Omental fat pad (tissue), 4 donors: ENCODE measurements at places on chromosomes 2 and 18.

DNA sequence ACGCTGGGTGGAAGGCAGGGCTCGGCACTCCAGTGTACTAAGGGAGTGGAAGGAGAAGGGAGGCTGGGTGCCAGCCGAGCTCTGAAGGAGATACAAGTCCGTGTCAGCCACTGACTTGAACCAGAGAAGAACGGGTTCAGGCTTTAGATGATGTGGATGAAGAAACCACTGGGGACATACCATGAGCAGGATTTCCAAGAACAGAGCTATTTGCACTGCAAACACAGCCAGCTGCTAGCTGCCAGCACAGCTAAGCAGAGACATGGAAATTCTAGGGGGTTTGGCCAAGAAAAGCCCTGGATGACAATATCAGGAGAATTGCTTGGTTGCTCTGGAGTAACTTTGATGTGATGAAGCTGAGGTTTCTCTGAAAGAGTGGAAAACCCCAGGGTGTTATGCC, 5.2 kb downstream of the CD207 start:
- no peak for DNase-seq

- DNase-seq = no peak
Measured at GRCh38 chr2:238879621-238880377, 31.9 kb downstream of the TWIST2 start.

- DNase-seq = no peak
Measured at GRCh38 chr18:70228536-70228935, 23.0 kb upstream of the RTTN start.

GRCh38 chr2:178072383-178073301, at the start of gene PDE11A:
Gene PDE11A, minus strand, starts transcription at chr2:178072777. Its CDS starts 340 bp downstream, at chr2:178072437.
- peak; percentile 35 for DNase-seq

DNA sequence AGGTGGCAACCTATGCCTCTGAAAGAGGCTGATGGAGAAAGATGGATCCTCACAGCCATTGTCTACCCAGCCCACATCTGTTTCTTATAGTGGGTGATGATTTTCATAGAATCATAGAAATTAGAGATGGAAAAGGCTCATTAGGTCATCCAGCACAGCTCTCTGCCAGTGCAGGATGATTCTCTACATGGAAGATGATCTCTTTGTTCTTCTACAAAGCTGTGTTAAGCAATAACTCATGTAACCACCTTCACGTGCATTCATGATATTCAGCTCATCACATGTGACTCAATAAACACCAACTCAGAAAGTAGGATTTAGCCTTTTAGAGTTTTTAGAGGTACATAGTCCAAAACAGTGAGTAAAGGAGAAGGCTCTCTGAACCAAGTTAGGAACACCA, 539.4 kb upstream of the ID2 start:
- DNase-seq = no peak

DNA sequence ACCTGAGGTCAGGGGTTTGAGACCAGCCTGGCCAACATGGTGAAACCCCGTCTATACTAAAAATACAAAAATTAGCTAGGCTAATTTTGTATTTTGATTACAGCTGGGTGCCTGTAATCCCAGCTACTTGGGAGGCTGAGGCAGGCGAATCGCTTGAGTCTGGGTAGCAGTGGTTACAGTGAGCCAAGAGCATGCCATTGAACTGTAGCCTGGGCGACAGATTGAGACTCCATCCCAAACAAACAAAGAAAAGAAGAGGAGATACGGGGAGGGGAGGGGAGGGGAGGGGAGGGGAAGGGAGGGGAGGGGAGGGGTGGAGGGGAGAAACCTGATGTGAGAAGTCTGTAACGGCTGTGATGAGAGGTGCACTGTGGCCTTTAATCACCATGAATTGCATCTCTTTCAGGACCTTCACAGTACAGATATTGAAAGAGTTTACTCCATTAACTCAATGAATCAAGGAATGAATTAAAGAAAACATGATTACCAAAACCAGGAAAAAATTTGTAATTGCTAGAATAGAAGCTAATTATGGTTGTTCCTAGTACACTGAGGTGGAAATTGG, 135.3 kb downstream of the CALCRL start:
- no peak for DNase-seq

DNA sequence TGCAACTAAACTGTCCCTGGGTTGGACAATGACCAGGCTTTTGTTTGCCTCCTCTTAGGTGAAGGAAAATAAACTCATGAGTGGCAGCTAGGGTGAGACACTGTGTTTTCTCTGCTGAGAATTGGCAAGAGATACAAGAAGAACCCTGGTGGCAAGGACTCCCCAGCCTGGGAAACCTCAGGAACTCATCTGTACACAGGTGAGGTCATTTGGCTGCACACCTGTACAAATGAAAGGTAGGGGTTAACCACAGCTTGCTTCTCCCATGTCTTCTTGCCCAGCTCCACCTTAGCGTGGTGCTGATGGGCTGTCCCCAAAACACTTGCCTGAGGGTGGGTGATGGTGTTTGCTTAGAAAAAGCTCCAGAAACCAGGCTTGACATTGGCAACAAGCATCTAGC, 97.2 kb upstream of the FAM136A start:
- DNase-seq = no peak

GRCh38 chr18:46073474-46074331, 1.6 kb upstream of the PSTPIP2 start:
- no peak for DNase-seq

GRCh38 chr2:10989782-10990181, 78.0 kb downstream of the KCNF1 start:
- DNase-seq = no peak

- no peak for DNase-seq
Measured at GRCh38 chr18:75156139-75156750, 52.7 kb downstream of the PTGR3 start.

- no peak for DNase-seq
Measured at GRCh38 chr18:77054606-77055428, 77.8 kb downstream of the MBP start.

- no peak for DNase-seq
Measured at GRCh38 chr18:58726671-58727070, 55.4 kb downstream of the MALT1 start.

DNA sequence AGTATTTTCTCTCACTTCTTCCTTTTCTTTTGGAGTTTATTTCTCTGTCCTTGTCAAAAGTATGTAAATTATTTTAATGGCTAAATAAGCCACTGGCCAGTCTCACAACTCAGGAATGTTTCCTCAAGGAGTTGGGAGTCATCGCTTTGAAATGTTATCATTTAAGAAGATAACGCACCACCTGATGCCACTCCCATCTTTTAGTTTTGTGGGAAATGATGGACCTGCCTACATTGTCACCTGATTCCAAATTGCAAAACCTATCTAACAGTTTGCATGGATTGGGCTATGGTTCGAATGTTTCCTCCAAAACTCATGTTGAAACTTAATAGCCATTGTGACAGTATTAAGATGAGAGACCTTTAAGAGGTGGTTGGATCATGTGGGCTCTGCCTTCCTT, 32.4 kb upstream of the PPM1B start:
- DNase-seq = no peak

- no peak for DNase-seq
Measured at GRCh38 chr2:177574356-177574755, 181.8 kb downstream of the AGPS start.

DNA sequence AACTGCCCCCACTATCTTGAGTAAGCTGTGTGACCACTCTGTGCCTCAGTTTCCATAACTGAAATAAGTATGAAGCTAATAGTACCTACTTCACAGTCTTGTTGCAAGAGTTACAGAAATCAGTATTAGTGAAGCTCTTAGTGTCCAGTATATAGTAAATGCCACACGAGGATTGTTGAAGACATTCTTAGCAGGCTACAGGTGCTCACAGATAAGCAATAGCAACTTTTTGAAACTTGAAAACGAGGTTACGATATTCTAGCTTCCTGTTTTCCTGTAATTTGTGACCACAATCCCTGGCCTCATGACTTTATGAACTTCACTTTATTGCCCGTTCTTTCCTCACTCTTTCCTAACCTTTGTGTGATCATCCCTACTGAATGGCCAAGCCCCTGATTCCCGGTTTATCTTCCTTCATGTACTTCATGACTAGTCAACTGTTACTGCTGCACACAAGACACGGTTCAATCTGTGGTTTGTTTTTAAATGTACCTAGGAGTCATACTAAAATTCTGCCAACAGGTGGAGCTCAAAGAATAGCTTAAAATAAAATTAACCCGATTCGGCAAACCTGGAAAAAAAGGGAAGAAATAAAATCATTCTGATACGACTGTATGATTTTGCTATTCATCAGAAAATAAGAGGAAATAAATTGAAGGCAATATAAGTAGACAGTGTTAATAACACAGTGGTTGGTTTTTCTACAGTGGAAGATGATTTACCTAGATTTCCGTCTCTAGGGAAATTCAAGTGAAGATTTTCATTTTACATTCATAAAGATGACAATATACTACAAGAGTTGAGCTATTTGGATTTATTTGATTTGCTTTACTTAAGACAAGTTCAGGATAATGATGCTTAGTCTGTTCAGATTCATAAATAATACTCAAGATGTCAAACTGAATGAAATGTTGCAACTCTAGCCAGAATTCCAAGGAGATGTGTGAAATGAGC, 38.1 kb upstream of the STAT1 start:
- DNase-seq = no peak

- DNase-seq = no peak
Measured at GRCh38 chr18:55268151-55268601, 308.9 kb upstream of the CCDC68 start.

DNA sequence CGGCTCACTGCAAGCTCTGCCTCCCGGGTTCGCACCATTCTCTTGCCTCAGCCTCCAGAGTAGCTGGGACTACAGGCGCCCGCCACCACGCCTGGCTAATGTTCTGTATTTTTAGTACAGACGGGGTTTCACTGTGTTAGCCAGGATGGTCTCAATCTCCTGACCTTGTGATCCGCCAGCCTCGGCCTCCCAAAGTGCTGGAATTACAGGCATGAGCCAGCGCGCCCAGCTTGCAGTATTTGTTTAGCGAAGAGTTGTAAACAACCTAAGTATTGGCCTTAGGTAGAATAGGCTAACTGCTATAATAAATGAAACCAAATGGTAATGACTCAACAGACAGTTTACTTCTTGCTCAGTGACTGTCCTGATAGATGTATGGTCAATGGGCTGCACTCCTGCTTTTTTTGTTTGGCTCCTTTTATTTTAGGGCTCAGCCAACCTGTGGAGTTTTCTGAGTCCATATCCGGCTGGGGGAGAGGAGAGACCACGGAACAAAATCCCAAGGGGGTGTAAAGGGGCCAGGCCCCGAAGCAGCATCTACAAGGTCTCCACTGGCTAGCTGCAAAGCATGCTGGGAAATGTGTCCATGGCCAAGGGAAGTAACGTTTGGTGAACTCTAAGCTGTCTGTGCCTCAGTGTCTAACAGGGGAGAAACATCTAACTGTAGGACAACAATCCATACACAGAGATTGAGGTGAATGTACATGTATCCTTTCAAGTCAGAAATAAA, 841.0 kb upstream of the ID2 start:
- no peak for DNase-seq

GRCh38 chr18:70520867-70521266, 232.0 kb downstream of the SOCS6 start:
- no peak for DNase-seq

- no peak for DNase-seq
Measured at GRCh38 chr2:111100087-111100764, 20.5 kb upstream of the BCL2L11 start.

GRCh38 chr2:216286616-216287231, 85.6 kb downstream of the MARCHF4 start:
- no peak for DNase-seq
